NCI-H526 treated with DMSO at 0.1 percent for 48 hours (cell line): ENCODE measurements at places on chromosomes 3 and 15.

DNA sequence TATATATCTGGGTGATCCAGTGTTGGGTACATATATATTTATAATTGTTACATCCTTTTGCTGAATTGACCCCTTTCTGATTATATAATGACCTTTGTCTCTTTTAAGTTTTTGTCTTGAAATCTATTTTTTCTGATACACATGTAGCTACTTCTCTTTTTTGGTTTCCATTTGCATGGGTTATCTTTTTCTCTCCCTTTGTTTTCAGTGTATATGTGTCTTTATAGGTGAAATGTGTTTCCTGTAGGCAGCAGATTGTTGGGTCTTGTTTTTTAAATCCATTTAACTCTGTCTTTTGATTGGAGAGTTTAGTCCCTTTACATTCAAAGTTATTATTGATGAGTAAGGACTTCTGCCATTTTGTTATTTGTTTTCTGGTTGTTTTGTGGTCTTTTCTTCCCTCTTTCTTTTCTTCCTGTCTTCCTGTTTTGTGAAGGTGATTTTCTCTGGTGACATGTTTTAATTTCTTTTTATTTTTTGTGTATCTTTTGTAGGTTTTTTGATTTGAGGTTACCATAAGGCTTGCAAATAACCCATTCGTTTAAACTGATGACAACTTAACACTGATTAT is 56.8 kb downstream of the STARD9 start:
- DNase-seq, result no peak

DNA sequence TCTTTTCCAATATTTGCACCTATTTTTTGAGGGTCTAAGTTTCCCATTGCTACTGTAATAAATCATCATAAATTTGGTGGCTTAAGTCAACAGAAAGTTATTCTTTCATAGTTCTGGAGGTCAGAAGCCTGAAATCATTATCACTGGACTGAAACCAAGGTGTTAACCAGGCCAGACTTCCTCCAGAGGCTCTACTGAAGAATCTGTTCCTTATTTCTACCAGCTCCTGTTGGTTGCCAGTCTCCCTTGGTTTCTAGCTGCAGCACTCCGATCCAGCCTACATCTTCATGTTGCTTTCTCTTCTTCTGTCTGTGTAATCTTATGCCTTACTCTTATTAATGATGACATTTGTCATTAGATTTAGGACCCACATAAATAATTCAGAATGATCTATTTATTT is 22.0 kb upstream of the ARPP21 start:
- no peak for DNase-seq

DNA sequence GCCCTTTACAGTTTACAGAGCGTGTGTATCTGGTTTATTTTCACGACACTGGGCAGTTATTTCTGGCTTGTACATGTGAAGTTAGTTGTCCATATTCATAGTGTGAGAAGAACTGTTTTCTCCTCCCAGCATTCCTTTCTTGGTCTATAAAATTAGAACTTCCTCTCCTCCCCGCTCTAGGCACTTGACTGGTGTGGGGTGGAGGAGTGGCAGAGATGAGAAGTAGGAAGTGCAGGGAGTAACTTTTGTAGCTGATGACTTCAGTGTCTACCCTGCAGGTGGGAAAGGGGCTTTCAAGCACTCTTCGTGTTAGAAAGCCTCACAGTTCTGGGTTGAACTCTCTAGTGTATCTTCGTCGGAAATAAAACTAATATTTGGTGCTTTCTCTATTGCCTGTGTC is 13.4 kb downstream of the APOD start:
- DNase-seq, result no peak

DNA sequence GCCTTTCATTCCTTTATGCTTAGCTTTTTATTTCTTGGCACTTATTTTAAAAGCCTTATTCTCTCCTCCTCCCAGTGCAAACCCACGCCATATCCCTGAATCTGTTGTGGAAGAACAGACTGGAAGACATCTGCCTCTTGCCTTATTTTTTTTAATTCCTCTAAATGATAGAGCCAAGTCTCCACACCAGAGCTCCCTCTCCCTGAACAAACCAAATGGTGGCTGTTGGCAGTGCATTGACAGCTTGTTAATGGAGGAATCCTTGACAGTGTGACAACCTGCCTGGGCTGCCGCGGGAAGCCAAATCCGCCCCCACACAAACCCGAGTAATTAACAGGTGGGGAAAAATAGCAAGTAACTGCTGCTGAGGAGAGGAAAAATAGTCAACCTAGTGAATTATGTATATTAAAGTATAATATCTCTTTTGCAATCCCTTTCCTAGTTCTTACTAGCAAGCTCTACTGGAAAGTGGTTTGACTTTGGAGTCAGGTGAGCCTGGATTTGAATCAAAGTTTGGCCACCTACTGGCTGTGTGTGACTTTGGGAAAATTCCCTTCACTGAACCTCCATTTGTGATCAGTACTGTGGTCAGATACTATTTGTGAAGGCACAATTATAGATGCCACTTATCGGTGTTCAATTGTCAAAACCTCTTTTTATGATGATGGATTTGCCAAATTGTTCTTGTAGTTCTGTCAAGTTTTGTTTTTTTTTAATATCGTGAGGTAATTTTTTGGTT is 589.6 kb downstream of the PDCD6IP start:
- no peak for DNase-seq
